ENCODE measurements at places on chromosomes 13 and 19.

DNA sequence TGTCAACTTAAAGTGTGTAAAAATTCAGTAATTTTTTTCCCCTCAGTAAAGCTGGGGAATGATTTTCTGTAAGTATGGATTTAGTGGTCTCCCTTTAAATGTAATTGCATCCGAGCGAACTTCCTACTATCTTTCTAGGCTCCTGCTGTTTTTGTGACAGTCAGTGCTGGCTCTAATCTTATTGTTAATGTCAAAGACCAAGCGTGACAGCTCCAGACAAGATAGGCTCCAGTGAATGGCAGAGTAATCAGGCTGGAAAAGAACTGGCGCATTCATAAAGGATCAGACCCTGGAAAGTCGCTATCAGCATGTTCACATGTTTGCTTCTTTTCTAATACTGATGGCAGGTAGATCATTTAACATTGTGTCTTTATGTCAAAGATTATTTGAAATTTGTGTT is 908.0 kb upstream of the ATXN8OS start:
- no peaks in the 10 kb centered on the region for H3K36me3 ChIP-seq
- H3K27me3 ChIP-seq, result no peaks in the 10 kb centered on the region
- H3K27ac ChIP-seq, result no peak overlapping the region
- H3K4me3 ChIP-seq, result no peak overlapping the region

DNA sequence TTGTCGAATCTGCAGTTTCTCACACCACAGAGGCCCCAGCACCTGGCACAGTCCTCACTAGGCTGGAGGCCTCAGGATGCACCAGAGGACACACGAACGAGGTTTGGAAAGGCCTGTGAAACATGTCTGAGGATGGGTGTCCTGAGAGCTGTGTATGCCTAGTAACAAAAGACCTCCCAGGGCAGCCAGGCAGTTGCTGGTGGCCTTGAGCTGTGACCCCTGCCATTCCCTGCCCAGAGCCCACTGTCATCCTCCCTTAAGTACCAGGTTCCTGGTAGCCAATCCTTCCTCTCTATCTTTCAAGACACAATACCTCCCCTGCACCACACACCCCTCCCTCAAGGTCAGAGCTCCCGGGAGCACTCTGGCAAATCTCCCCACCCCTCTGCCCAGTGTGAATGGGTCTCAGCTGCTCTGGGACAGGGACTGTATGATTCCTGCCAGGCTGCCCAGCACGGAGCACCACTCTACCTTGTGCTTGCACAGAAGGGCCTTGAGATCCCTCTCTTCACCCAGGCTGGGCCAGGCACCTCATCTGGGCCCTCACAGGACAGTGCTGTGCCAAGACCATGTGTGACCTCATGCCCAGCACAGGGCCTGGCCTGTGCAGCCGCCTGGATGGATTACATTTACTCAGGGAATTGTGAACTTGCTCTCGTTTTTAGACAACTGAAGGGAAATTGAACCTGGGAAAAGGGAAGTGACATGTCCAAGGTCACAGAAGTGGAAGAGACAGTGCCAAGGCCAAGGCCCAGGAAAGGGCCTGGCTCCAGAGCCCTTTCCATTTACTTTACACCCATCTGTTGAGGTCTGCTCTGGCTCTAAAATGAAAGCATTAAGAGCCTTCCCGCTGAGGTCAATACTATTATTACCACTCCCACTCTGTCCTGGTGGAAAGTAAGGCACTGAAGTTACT is 2.2 kb downstream of the ZNF787 start:
- H3K4me3 ChIP-seq, result peak overlapping the region; percentile 75
- no peak for DNase-seq
- H3K4me1 ChIP-seq, result peaks cover 11% of the 10 kb centered on the region
- peak overlapping the region; percentile 92 for H3K27ac ChIP-seq

- H3K4me1 ChIP-seq, result no peaks in the 10 kb centered on the region
- H3K36me3 ChIP-seq, result no peaks in the 10 kb centered on the region
- no peaks in the 10 kb centered on the region for H3K27me3 ChIP-seq
- DNase-seq, result no peak
Observed at GRCh38 chr19:4234862-4235201, 5.5 kb downstream of the EBI3 start.

- H3K36me3 ChIP-seq, result no peaks in the 10 kb centered on the region
- H3K27ac ChIP-seq, result no peak overlapping the region
- H3K4me1 ChIP-seq, result no peaks in the 10 kb centered on the region
- no peak overlapping the region for H3K4me3 ChIP-seq
Observed at GRCh38 chr13:64810750-64811149, 2419.4 kb downstream of the PCDH9 start.

- H3K4me1 ChIP-seq, result peaks cover 4% of the 10 kb centered on the region
- peak; percentile 97 for DNase-seq
- no peaks in the 10 kb centered on the region for H3K27me3 ChIP-seq
Observed at GRCh38 chr13:108463340-108463739, 166.1 kb upstream of the MYO16 start.

DNA sequence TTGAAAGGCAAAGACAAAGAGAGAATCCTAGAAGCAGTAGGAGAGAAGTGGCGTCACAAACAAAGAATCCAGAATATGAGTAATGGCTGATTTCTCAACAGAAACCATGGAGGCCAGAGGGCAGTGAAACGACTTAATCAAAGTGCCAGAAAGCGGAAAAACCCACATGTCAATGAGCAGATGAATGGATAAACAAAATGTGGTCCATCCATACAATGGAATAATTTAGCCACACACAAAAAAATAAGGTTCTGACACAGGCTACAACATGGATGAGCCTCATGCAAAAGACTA is 52.2 kb upstream of the RANBP3 start:
- no peaks in the 10 kb centered on the region for H3K27me3 ChIP-seq
- H3K4me3 ChIP-seq, result no peak overlapping the region
- H3K4me1 ChIP-seq, result peaks cover 10% of the 10 kb centered on the region
- no peaks in the 10 kb centered on the region for H3K36me3 ChIP-seq
- peak; percentile 86 for DNase-seq

GRCh38 chr19:7968796-7969554 is 25.5 kb upstream of the TIMM44 start:
- H3K4me1 ChIP-seq, result no peaks in the 10 kb centered on the region
- no peaks in the 10 kb centered on the region for H3K27me3 ChIP-seq
- DNase-seq, result no peak
- no peak overlapping the region for H3K4me3 ChIP-seq

DNA sequence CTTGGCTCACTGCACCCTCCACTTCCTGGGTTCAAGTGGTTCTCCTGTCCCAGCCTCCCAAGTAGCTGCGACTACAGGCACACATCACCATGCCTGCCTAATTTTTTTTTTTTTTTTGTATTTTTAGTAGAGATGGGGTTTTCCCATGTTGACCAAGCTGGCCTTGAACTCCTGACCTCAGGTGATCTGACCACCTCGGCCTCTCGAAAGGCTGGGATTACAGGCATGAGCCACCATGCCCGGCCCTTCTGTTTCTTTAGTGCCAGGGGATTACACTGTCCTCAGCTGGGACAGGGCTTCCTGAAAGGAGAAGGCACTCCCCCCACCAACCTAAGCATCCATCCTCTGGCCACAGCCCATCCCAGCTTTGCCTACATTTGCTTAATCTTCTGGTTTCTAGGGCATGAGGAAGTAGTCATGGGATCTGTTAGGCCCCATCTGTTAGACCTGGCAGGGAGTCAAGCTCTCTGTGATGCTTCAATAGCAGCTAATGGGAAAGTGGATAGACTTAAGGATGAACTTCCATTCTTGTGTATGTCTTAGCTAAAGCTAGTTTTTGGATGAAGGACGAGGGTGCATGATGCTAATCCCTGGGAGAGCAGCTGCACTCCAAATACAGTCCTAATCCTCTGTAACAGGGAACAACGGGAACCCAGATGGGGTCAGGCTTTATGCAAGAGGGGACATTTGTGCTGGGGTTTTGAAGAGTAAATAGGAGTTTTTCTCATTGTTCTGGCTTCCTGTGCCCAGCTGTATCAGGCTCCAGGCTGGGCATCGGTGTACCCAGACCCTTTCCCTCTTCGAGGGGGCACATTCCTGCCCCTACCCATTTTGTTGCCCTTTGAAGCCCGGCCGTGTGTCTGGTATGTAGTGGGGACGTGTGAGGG is 2.6 kb downstream of the VAV1 start:
- no peaks in the 10 kb centered on the region for H3K27me3 ChIP-seq
- no peak overlapping the region for H3K4me3 ChIP-seq
- no peak overlapping the region for H3K27ac ChIP-seq

- peaks cover 37% of the 10 kb centered on the region for H3K4me1 ChIP-seq
- H3K27me3 ChIP-seq, result no peaks in the 10 kb centered on the region
- no peaks in the 10 kb centered on the region for H3K36me3 ChIP-seq
- H3K27ac ChIP-seq, result peak within 1 kb of the TSS; percentile 90
Observed at GRCh38 chr19:8610041-8610935, at the start of gene ADAMTS10. Gene ADAMTS10 (minus strand): TSS chr19:8610715. CDS start chr19:8605710, 5,005 bp downstream.

- no peaks in the 10 kb centered on the region for H3K4me1 ChIP-seq
- no peak overlapping the region for H3K4me3 ChIP-seq
- H3K27ac ChIP-seq, result no peak overlapping the region
- H3K27me3 ChIP-seq, result no peaks in the 10 kb centered on the region
- DNase-seq, result no peak
Observed at GRCh38 chr13:59276436-59276835, 887.3 kb downstream of the DIAPH3 start.

DNA sequence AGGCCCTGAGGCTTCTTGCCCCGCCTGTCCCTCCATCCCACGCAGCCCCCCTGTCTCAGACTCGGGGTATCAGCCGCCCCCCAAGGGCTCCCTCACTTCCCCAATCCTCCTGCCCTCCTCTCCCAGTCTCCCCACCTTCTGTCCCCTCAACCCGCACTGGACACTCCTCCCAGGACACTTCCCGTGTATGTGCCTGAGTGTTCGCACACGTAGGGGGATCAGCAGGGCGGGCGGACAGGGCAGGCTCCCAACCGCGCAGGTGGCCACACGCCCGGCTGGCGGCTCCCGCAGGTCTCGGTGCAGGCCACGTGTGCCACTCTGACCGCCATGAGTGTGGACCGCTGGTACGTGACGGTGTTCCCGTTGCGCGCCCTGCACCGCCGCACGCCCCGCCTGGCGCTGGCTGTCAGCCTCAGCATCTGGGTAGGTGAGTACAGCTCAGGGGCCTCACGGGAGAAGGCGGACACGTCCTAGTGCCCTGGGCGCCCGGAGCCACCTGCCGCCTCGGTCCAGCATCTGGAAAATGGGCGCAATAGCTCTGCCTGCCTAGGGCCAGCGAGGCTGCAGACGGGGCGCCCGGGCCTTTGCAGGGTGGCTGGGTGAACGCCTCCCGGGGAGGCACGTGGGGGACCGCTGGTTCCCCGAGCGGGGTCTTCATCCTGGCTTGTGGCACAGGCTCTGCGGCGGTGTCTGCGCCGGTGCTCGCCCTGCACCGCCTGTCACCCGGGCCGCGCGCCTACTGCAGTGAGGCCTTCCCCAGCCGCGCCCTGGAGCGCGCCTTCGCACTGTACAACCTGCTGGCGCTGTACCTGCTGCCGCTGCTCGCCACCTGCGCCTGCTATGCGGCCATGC is 2.3 kb downstream of the KISS1R start:
- no peaks in the 10 kb centered on the region for H3K36me3 ChIP-seq
- no peak overlapping the region for H3K4me3 ChIP-seq
- H3K27ac ChIP-seq, result no peak overlapping the region
- H3K4me1 ChIP-seq, result peaks cover 5% of the 10 kb centered on the region
- no peak for DNase-seq
- peaks cover 29% of the 10 kb centered on the region for H3K27me3 ChIP-seq

GRCh38 chr13:59510386-59510785 is 653.3 kb downstream of the DIAPH3 start:
- H3K36me3 ChIP-seq, result no peaks in the 10 kb centered on the region
- no peak overlapping the region for H3K27ac ChIP-seq
- no peaks in the 10 kb centered on the region for H3K4me1 ChIP-seq
- no peak for DNase-seq
- H3K4me3 ChIP-seq, result no peak overlapping the region

Data from astrocyte (in vitro differentiated cells and primary cell).